ENCODE measurements at places on chromosomes 11 and 22. TPM values are rescaled to one million over a fixed set of nuclear protein-coding genes. Genes with fewer than 3 reads are reported as not detected.

DNA sequence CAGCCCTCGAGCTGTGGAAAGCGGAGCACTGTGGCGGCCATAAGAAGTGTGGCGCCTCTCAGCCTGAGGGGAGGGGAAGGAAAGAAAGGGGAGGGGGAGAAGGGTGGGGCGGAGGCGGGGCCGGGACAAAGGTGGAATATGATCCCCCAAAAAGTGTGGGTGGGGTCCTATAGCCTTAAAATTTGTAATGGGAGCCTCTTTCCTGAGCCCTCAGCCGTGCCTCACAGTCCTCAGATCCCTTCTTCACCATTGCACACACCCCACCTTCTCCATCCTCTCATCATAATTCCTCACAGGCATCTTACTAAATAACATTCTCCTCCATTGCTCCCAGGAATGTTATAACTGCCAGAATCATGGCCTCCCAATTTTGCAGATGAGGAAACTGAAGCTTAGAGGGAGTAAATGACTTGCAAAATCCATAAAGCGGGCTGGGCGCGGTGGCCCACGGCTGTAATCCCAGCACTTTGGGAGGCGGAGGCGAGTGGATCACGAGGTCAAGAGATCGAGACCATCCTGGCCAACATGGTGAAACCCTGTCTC, 600 bp upstream of the RAB6A start:
- DNase-seq: no peak

- no peak for DNase-seq
These were observed 299.7 kb downstream of the ST3GAL4 start for GRCh38 chr11:126654886-126655806.

GRCh38 chr11:72776844-72777754, 16.7 kb downstream of the STARD10 start:
- DNase-seq: peak; percentile 68

DNA sequence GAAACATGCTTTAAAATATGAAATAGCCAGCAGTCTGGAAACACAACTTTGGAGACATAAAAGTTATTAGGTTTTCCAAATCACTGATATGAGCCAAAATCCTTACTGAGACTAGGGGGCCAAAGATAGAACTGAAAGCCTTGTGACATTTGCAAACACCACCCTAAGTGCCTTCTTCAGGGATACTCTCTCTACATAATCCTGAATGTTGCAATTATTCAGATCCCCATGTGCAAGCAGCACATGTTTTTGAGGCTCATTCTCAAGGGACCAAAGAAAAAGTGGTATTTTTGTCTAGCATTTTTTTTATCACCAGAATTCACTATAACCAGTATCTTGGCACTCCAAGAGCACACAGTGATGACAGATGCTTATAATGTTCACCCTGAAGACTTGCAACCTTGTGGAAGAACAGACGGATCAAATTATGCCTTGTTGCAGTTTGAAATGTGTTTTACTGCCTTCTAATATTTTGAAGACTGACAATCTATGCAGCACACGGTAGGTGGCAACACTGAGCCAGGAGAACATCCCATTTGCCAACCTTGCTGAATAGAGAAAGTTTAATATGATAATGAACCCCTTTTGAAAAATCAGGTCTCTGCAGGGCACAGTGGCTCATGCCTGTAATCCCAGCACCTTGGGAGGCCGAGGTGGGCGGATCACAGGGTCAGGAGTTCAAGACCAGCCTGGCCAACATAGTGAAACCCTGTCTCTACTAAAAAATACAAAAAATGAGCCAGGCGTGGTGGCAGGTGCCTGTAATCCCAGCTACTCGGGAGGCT, 78.5 kb downstream of the PLEKHA7 start:
- DNase-seq: peak; percentile 37

DNA sequence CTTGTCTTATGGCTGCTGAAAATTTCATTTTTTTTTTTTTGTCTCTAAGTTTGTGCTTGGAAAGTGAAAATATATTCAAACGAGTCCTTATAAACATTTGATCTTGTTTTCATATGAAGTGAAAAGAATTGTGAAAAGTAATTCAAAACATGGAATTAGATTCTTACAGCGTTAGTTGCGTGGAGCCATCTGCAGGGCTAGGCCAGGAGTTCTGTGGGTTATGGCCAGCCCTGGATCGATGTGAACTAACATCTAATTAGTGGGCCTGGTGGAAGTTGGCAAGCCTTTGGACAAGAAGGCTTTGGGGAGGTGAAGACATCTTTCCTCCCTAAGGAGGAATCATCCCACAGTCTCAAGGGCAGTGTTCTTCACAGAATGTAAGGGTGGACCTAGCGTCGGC, 37.2 kb downstream of the PARVA start:
- no peak for DNase-seq

- peak; percentile 99 for DNase-seq
These were observed at the start of gene AP2A2 for GRCh38 chr11:925496-926301. Gene AP2A2, plus strand, starts transcription at chr11:925870. Its CDS starts 152 bp downstream, at chr11:926022.

Gene PHLDA2
- 13.1 TPM for total RNA-seq

Gene MMP12
- total RNA-seq: not detected

DNA sequence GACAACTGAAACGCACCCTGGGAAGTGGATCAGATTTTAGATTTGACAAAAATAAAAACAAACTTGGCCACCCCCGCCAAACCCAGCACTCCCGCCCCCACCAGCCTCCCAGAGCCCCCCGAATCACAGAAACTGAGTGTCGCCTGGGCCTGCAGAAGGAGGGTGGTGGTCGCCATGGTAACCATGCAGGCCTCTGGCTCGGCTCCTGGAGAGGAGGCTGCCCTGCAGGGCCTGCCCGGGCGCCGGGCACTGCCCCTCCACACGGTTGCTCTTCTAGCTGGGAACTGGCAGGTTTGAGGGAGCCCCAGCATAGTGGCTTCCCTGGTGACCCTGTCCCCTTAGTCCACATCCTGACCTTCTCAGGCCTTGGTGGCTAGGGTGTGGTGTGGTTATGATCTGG, 19.3 kb downstream of the CACNA1I start:
- DNase-seq: peak; percentile 74

DNA sequence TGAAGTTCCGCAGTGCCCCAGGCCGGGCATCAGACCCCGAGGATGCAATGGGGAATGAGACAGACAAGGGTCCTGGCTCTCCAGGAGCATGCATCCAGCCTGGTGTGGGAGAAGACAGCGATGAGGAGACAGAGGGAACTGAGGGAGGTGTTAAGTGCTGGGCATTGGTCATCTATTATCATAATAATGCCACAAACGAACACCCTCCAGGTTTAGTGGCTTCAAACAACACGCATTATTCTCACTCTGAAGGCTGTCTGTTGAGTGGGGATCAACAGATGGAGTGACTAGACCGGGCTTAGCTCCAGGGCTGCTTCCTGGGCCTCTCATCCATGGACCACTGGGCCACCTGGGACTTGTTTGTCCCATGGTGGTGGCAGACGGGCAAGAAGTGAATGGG, 48.6 kb downstream of the MCM5 start:
- no peak for DNase-seq

Gene ME3
- 0.83 TPM for total RNA-seq

DNA sequence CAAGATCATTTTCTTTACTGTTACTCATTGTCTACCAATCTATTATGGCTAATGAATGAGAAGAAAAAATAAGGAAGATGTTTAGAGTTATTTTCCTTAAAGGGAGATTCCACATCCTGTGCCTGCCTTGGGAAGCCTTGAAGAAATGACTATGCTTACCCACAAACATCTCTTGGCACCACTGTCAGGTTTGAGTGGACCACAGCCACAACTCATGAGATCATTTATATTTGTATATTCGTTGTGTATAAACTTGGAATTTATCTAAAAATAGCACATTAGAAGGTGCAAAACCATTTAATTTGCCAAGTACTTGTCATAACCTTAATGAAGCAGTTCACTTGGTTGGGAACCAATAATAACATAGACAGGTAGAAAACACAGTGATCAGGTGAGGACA, 740.8 kb downstream of the DLG2 start:
- DNase-seq: no peak

DNA sequence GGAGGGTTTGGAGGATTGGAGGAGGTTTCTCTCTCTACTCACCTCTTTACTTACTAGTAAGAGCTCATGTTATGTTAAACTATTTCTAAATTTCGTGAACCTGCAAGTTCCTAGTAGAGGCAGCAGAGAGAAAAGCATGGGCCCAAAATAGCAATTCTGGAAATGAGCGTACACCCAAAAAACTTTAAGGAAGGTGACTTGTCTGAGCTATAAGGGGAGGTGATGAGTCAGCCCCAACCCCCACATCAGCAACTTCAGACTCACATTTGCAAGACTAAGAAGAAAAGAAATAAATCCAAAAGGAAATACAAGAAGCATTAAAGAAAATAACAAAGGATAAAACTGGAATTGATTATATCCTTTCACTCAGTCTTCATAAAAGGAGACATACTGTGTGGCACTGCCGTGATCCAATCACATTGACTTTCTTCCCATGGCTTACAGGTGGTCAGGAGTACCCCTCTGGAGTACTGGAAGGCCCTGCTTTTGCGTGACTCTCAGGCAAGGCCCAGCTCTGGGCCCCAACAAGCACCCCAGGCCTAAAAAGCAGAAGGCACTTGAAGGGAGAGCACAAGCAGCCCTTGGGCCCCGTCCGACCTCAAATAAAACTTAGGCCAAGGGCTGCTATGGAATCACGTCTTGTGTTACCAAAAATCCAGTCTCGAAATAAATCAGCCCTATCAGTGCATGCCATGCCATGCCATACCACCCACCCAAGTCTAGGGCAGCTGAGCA, 14.3 kb downstream of the PACSIN2 start:
- DNase-seq: no peak

DNA sequence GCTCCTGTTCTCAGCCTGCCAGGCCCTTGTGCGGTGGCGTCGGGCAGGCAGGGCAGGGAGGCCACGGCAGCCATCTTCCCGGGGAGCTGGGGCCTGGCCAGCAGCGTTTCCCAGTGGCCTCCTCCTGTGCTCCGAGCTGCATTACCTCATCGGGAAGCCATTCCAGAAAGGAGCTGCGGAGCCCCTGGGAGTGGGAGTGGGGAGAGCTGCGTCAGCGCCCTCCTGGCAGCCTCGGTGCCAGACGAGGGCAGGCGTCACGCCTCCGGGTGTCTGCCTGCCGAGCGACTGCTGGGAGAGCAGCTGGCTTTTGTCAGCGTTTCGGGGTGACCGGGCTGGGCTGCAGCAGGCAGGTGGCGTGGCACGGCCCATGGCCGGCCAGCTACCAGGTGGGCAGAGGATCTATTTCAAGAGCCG, 30.9 kb upstream of the WNT7B start:
- peak; percentile 67 for DNase-seq

GRCh38 chr11:86438685-86439084, 64.0 kb downstream of the CCDC81 start:
- DNase-seq: no peak

GRCh38 chr11:118885831-118886565, 2.3 kb downstream of the CXCR5 start:
- peak; percentile 25 for DNase-seq

GRCh38 chr11:44335052-44335760, 25.3 kb upstream of the ALX4 start:
- DNase-seq: no peak

DNA sequence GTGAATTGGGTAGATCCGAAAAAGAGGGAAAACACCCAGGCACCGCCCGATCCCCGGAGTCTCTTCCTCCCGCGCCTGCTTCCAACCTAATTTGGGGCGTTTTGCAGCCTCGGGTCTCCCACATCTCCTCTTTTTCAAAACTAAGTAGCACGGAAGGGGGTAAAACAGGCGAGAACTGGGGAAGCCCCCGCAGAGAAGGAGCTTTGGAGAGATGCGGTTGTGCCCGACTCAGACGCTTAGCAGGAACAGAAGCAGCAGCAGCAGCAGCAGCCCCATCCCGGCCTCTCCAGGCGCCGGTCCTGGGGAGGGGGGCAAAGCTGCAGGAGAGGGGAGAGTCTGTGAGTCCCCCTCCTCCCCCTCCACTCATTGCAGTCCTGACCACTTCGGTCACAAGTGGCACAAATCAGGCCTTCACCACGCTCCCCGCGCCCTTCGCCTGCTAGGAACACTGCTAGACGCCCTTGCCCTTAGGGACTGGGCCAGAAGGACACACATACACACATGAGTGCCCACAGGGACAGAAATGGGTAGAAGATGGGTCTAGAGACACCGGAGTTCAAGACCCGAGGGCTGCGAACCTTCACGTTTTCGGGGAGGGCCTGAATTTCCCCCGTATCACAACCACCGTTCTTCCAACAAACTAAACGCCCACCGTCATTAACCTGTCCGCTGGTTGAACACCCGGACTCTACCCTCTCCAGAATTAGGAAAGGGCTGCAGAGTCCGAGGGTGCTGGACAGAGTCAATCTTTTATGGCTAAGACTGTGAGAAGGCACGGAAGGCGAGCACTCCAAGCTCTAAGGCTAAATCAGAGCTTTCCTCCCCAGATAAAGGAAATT, 98.3 kb upstream of the HSD17B12 start:
- DNase-seq: peak; percentile 57

Gene MS4A4E
- total RNA-seq: not detected

Gene PGR
- total RNA-seq: 0.31 TPM

DNA sequence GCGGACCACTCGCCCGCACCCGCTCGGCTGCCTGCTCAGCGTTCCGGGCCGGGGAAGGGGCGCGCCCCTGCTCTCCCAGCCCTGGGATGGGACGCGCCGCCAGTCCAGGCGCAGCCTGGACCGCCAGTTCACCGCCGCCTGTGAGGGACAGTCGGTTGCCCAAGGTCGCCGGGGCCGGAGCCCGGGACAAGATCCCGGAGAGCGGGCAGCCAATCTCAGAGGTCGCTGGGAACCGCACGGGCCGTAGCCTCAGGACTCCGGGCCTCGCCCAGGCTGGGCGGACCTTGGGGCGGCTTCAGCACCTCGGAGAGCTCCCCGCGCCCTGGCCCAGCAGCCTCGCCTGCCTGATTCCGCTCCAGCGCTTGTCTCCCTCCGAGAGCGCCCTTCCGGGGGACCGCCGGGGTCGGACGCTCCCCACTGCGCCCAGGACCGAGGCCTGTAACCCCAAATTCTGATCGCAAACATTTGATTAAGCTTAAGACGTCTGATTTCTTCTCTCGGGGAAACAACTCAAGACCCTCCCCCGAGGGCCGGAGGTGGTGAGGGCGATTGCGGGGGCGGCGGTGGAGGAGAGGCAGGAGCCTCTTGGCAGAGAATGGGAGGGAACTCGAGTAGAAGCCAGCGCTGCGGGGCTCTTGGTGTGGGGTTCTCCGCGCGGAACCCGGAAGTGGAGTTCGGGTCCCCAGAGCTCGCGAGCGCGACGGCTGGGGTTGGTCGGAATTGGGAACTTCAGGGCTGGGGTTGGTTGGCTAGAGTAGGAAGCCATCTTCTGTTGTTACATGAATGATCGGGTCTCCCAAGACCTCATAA, 1.1 kb upstream of the CHRM4 start:
- peak; percentile 99 for DNase-seq

DNA sequence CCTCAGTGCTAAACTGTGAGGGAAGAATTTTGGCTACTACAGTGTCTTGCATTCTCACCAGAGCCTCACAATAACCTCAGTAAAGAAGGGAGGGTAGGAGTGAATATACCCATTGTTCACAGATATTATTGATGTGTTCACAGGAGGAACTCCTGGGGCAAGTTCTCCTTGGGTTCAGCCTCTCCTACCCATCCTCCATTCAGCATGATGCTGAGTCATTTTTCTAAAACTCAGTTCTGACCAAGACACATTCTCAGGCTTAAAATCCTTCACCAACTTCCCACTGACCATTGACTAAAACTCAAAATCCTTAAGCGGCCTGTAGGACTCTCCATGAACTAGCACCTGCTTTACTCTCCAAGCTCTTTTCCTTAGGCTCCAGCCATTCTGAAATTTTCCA, 48.7 kb downstream of the SYTL2 start:
- no peak for DNase-seq
